Activated T-helper 1 cell treated with anti-CD3 and anti-CD28 coated beads, Interleukin-12 subunit alpha, Interleukin-12 subunit beta, Interleukin-2, Interleukin-4 antibody, amounts not matched to agents 30 ng/mL and 10 ng/mL and 1 ng/mL, durations not matched to agents 14 hours and 24 hours and 36 hours (primary cell): ENCODE measurements at places on chromosomes 6 and 20. TPM values are rescaled to one million over a fixed set of nuclear protein-coding genes. Genes with fewer than 3 reads are reported as not detected.

Gene TDP2
- total RNA-seq: 46.1 and 47.4 TPM in 2 replicates

Gene MATN4
- 2.0 and 2.1 TPM in 2 replicates for total RNA-seq

Gene COL12A1
- total RNA-seq: 0.03 TPM in 1 of 2 replicates, not detected in the other

Gene SLC22A7
- total RNA-seq: not detected in 2 replicates

Gene KLC4
- total RNA-seq: 12.7 and 13.7 TPM in 2 replicates

Gene FOXF2
- not detected in 2 replicates for total RNA-seq

Gene RSPO3
- not detected in 2 replicates for total RNA-seq

Gene TGM3
- not detected in 2 replicates for total RNA-seq

Gene KCNK17
- not detected in 2 replicates for total RNA-seq

Gene GPR63
- total RNA-seq: 3.1 and 3.2 TPM in 2 replicates

Gene ULBP1
- 0.91 and 0.99 TPM in 2 replicates for total RNA-seq

Gene HNF4A
- not detected in 2 replicates for total RNA-seq

Gene NECAB3
- 30.7 and 31.2 TPM in 2 replicates for total RNA-seq

Gene CRIP3
- not detected in 2 replicates for total RNA-seq

Gene NT5E
- 12.5 and 15.2 TPM in 2 replicates for total RNA-seq

Gene TNXB
- 2.0 and 4.4 TPM in 2 replicates for total RNA-seq

Gene NKAIN2
- total RNA-seq: not detected in 2 replicates

Gene DDO
- not detected in 2 replicates for total RNA-seq

Gene TAGAP
- total RNA-seq: 245 and 250 TPM in 2 replicates

Gene IFT52
- 18.3 and 18.7 TPM in 2 replicates for total RNA-seq

Gene LRRC73
- total RNA-seq: 0.10 and 0.12 TPM in 2 replicates

Gene CLPSL2
- total RNA-seq: not detected in 2 replicates

Gene SPTLC3
- total RNA-seq: 0.10 and 0.18 TPM in 2 replicates

Gene COX4I2
- not detected in 2 replicates for total RNA-seq

Gene PKHD1
- total RNA-seq: not detected in 2 replicates

Gene SH3BGRL2
- total RNA-seq: 0.05 and 0.13 TPM in 2 replicates

Gene CABLES2
- 12.9 and 15.7 TPM in 2 replicates for total RNA-seq

Gene NKX2-2
- total RNA-seq: not detected in 2 replicates

Gene RIMS4
- total RNA-seq: not detected in 2 replicates

Gene TBX18
- total RNA-seq: not detected in 2 replicates

Gene STX11
- 24.2 and 24.7 TPM in 2 replicates for total RNA-seq

Gene SNTA1
- total RNA-seq: 0.76 and 0.91 TPM in 2 replicates

Gene HSD17B8
- total RNA-seq: 14.8 and 15.2 TPM in 2 replicates

Gene SLC22A1
- total RNA-seq: 2.9 and 3.7 TPM in 2 replicates

Gene SPATS1
- total RNA-seq: not detected in 2 replicates

Gene TXLNB
- total RNA-seq: 0.08 TPM in 1 of 2 replicates, not detected in the other

Gene CNR1
- total RNA-seq: not detected in 2 replicates

Gene TMEM200A
- total RNA-seq: 0.67 and 0.69 TPM in 2 replicates

Gene ZBTB46
- total RNA-seq: 1.1 and 1.2 TPM in 2 replicates

Gene TBXT
- not detected in 2 replicates for total RNA-seq

Gene HLA-DMB
- 2.7 and 2.8 TPM in 2 replicates for total RNA-seq

Gene PERP
- total RNA-seq: 5.6 and 5.7 TPM in 2 replicates

Gene MYBL2
- 95.1 and 95.5 TPM in 2 replicates for total RNA-seq

Gene PRDM13
- total RNA-seq: 0.15 TPM in 1 of 2 replicates, not detected in the other

Gene GRIK2
- not detected in 2 replicates for total RNA-seq

Gene CPNE5
- 0.54 and 0.61 TPM in 2 replicates for total RNA-seq

Gene IYD
- total RNA-seq: not detected in 2 replicates

Gene SLC35D3
- total RNA-seq: not detected in 2 replicates

Gene RRAGD
- total RNA-seq: 7.8 and 10.1 TPM in 2 replicates

Gene ENPP1
- 1.0 and 1.2 TPM in 2 replicates for total RNA-seq

Gene MPIG6B
- total RNA-seq: not detected in 2 replicates

Gene BRPF3
- total RNA-seq: 22.0 and 25.9 TPM in 2 replicates

Gene NRSN1
- total RNA-seq: not detected in 2 replicates
